Psoas muscle (tissue), 8 donors: ENCODE measurements at places on chromosomes 13 and 19. TPM values are rescaled to one million over a fixed set of nuclear protein-coding genes. Genes with fewer than 3 reads are reported as not detected.

The FPR1 gene
- 0.55 TPM for polyA plus RNA-seq

GRCh38 chr13:77480066-77480465, 55.4 kb upstream of the SCEL start:
- H3K4me1 ChIP-seq, result peaks cover 7% of the 10 kb centered on the region
- H3K27me3 ChIP-seq, result no peaks in the 10 kb centered on the region
- no peak overlapping the region for H3K4me3 ChIP-seq

- H3K27me3 ChIP-seq, result no peaks in the 10 kb centered on the region
- H3K4me3 ChIP-seq, result no peak overlapping the region
- peaks cover 9% of the 10 kb centered on the region for H3K4me1 ChIP-seq
- no peaks in the 10 kb centered on the region for H3K36me3 ChIP-seq
Measured at GRCh38 chr19:46218160-46218559, 11.4 kb upstream of the IGFL1 start.

GRCh38 chr13:101098873-101099272, 317.4 kb downstream of the NALCN start:
- no peaks in the 10 kb centered on the region for H3K4me1 ChIP-seq
- no peaks in the 10 kb centered on the region for H3K27me3 ChIP-seq
- no peaks in the 10 kb centered on the region for H3K36me3 ChIP-seq
- no peak overlapping the region for H3K4me3 ChIP-seq
- H3K27ac ChIP-seq, result no peak overlapping the region

- H3K36me3 ChIP-seq, result peaks cover 47% of the 10 kb centered on the region
- H3K4me3 ChIP-seq, result no peak overlapping the region
- H3K27me3 ChIP-seq, result no peaks in the 10 kb centered on the region
- H3K4me1 ChIP-seq, result peaks cover 72% of the 10 kb centered on the region
Measured at GRCh38 chr19:42275103-42275502, 6.1 kb downstream of the CIC start.

GRCh38 chr13:108657519-108657918, 28.1 kb downstream of the MYO16 start:
- no peak overlapping the region for H3K27ac ChIP-seq
- H3K4me1 ChIP-seq, result no peaks in the 10 kb centered on the region
- no peaks in the 10 kb centered on the region for H3K27me3 ChIP-seq
- no peak overlapping the region for H3K4me3 ChIP-seq
- no peak for DNase-seq
